ENCODE measurements at places on chromosomes 13 and 19.

DNA sequence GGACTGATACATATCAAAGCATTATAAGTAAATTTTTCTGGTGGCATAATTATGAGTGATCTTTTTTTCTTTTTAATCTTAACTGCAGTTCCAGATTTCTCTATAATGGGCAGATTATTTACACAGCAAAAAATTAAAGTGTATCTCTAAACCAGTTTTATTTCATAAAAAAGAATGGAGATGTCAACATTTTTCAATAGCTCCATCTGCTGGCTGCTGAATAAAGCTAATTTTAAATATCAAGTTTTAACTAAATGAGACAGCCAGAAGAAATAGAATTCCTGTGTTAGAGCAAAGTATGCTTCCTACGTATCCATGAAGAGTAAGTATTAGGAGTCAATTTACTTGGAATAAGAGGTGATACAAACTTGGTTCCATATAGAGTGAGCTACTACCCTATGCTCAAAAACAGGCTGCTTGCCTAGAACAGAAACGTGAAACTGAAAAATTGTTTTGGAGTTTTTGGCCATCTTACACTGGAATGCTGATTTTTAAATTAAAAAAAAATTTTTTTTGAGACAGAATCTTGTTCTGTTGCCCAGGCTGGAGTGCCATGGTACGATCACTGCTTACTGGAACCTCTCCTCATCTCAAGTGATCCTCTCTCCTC, 5.0 kb upstream of the PDS5B start:
- peak; percentile 24 for DNase-seq

DNA sequence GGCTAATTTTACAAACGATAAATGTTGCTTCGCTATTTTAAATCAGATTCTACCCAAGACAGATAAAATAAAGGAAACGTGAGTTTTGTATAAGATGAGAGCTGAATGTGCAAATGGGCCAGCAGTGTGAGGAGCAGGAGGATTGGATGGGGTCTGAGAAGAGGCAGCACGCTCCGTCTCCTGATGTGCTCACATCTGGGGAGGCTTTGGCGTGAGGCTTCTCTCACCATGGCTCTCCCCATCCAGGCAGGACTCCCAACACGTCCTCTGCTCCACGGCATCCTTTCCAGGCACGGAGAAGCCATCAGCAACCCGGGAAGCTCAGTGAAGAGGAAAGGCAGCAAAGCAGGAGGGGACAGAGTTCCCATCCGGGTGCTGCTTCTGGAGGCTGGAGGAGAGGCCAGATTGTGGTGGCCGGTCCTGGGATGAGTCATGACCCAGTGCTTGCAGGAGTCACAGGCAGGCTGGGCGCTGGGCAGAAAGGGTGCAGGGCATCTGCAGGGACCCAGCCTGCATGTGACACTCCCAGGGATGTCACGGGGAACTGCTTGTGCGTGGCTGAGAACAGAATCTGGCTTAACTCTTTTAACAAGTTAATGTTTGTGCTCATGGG, 47.5 kb downstream of the ZNF536 start:
- no peak for DNase-seq

- peak; percentile 13 for DNase-seq
These were observed 14.2 kb downstream of the OR7A17 start for GRCh38 chr19:14871619-14872230.

GRCh38 chr19:56884441-56884840, 43.9 kb upstream of the PEG3 start:
- no peak for DNase-seq

DNA sequence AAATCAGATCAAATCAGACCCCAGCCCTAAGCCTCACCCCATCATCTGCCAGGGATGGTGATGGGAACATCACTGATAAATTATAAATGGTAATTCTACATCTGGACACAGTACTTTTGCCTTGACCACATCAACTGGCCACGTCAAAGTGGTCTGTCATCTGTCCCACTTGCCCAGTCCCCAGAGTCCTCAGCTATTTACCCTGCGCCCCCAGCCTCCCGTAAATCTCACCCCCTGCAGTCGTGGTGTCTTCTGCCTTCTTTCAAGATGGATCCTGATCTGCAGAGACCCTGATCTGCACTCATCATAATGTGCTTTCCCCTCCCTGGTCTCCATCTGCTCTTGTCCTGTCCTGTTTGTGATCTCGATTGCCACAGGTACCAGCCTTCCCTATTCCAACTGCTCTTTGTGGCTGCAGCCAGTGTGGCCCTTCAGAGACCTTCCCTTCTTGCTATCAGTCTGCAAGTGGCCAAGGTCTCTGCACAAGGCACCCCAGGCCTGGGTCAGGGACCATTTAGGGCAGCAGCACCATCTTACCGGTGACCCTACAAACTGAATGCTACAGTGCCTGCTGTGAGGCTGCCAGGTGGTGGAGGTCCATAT, 26.7 kb upstream of the POP4 start:
- DNase-seq: no peak

GRCh38 chr19:30161770-30162169, 210.4 kb upstream of the ZNF536 start:
- DNase-seq: no peak

- peak; percentile 65 for DNase-seq
These were observed 796 bp upstream of the LSM14A start for GRCh38 chr19:34171539-34171876.

DNA sequence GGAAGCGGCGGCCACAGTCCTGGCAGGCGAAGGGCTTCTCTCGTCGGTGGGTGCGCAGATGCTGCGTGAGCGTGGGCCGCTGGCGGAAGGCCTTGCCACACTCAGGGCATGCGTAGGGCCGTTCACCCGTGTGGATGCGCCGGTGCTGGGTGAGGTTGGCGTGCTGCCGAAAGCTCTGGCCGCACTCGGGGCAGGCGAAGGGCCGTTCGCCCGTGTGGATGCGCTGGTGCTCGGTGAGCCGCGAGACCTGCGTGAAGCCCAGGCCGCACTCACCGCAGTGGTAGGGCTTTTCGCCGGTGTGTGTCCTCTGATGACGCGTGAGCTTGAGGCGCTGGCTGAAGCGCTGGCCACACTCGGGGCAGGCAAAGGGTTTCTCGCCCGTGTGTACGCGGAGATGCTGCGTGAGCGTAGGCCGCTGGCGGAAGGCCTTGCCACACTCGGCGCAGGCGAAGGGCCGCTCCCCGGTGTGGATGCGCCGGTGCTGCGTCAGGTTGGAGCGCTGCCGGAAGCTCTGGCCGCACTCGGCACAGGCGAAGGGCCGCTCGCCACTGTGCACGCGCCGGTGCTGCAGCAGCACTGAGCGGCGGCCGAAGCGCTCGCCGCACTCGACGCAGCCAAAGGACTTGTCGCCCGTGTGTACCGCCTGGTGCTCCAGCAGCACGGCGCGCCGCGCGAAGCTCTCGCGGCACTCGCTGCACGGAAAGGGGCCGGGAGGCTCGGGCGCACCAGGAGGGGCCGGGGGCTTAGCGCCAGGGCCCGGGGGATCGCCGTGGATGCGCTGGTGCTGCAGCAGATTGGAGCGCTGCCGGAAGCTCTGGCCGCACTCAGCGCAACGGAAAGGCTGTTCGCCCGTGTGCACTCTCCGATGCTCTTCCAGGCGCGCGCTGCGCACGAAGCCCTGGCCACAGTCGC, 4.0 kb upstream of the UBE2M start:
- DNase-seq: peak; percentile 42

- DNase-seq: no peak
These were observed 16.0 kb downstream of the SLC1A5 start for GRCh38 chr19:46772170-46773017.

DNA sequence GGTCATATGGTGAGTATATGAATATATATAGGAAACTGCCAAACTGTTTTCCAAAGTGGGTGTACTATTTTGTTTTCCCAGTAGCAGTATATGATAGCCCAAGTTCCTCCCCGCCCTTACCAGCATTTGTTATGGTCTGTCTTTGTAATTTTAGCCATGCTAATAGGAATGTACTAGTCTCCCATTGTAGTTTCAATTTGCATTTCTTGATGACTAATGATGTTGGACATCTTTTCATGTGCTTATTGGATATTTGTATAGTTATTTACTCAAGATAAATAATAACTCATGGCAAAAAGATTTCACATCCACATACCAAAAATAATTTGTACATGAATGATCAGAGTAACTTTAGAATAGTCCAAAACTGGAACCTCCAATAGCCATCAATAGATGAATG, 75.3 kb upstream of the SERP2 start:
- no peak for DNase-seq

DNA sequence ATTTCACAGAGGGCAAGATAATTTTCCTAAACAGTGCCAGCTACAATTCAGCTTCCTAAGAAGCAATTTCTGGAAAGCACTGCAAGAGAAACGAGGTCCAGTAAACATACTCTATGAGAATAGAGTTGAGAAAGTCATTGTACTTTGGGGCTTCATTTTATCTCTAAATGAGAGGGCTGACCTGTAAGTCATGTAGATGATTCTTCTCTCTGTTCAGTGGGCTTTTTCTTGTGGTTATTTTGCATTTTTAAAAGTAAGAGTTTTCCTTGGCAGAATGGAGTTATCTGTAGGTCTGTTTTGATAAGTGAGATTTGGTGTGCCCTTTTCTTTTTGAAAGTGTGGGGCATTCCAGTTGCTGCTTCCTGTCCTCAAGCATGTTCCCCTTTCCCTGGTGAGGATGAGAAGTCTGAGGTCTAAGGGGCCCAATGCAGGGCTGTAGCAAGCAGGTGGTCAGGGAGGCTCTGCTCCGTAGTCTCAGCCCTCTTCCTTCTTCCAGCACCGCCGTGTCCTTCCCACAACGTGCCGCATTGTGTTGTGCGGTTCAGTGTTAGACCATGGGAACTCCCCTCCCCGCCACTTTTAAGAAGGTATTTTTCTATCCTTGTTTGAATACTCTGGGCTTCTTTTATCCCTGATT, 86.3 kb downstream of the ARHGEF7 start:
- no peak for DNase-seq

Measured in GM20000 (cell line).